Chondrocyte (in vitro differentiated cells): ENCODE measurements at places on chromosomes 7 and 10. TPM values are rescaled to one million over a fixed set of nuclear protein-coding genes. Genes with fewer than 3 reads are reported as not detected.
A peak's percentile ranks its signal among the peaks of the same experiment; 100 is the strongest.

DNA sequence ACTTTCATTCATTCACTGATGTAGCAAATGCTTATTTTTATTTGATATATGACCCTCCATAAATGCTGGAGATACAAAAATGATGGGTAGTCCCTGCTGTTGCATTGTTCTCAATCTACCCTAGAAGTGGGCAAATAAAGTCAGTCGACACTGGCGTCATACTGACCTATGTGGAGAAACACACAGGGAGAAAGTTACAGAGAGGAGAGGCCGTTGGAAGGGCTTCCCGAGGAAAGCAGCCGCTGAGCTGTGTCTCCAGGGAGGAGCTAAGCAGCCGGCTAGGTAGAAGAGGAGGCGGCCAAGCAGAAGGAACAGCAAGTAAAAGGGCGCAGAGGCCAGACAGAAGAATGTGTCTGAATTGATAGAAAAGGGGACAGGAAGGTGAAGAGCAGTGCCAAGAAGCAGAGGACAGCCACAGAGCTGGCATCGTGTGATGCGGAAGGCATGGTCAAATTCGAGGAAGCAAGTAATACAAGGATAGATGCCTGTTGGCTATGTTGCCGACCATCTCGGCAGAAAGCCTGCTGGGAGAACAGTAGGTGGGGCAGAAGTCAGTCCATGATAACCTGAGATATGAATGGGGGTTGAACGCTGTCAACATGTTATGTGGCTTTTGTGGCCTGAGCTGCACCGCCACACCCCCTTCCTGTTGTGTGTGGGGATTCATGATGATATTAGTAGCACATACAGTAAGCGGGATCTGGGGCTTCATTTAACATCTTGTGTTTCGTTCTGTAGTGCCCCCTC lies 25.9 kb downstream of the ST8SIA6 start:
- H3K4me1 ChIP-seq: peaks cover 10% of the 10 kb centered on the region
- DNase-seq: no peak
- H3K36me3 ChIP-seq: no peaks in the 10 kb centered on the region
- H3K27ac ChIP-seq: no peak overlapping the region
- peaks cover 9% of the 10 kb centered on the region for H3K27me3 ChIP-seq

- H3K4me1 ChIP-seq: peaks cover 50% of the 10 kb centered on the region
- no peaks in the 10 kb centered on the region for H3K27me3 ChIP-seq
- no peak for DNase-seq
- H3K27ac ChIP-seq: peak overlapping the region; percentile 79
- H3K36me3 ChIP-seq: peaks cover 40% of the 10 kb centered on the region
- H3K4me3 ChIP-seq: no peak overlapping the region
Measured at GRCh38 chr10:91433620-91434019, 23.5 kb downstream of the HECTD2 start.

DNA sequence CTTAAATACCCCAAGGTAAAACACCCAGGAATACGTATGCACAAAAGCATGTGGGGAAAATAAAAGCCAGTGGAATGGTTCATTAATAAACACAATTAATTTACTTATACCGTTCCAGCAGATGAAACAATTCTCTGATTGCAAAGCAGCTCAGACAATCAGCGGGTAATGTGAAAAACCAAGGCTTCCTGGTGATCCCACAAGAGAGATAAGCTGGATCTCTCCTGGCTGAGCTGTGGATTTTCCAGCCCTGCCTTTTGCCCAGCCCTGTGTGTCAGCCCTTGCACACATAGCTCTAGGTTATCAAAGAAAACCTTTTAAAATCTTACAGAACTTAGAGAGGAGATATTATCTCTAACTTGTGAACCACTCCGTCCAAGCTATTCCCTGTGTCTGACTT lies 1010.7 kb upstream of the AUTS2 start:
- no peak for DNase-seq
- peaks cover 2% of the 10 kb centered on the region for H3K27me3 ChIP-seq
- no peaks in the 10 kb centered on the region for H3K36me3 ChIP-seq

DNA sequence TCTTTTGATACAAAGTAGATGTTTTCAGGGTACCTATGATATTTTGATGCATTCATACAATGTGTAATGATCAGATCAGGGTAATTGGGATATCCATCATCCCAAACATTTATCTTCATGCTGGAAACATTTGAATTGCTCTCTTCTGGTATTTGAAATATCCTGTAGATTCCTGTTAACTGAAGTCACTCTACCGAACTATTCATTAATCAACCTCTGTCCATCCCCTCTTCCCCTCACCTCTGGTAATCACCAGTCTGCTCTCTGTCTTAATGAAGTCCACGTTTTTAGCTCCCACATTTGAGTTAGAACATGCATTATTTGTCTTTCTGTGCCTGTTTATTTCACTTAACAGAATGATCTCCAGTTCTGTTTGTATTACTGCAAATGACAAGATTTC lies 11.3 kb downstream of the MTG1 start:
- peaks cover 18% of the 10 kb centered on the region for H3K4me1 ChIP-seq
- H3K4me3 ChIP-seq: no peak overlapping the region
- no peak overlapping the region for H3K27ac ChIP-seq
- no peaks in the 10 kb centered on the region for H3K27me3 ChIP-seq
- H3K36me3 ChIP-seq: peaks cover 49% of the 10 kb centered on the region
- DNase-seq: no peak

- H3K27ac ChIP-seq: no peak overlapping the region
- H3K4me1 ChIP-seq: peaks cover 7% of the 10 kb centered on the region
- H3K4me3 ChIP-seq: no peak overlapping the region
- no peaks in the 10 kb centered on the region for H3K27me3 ChIP-seq
- DNase-seq: no peak
- peaks cover 26% of the 10 kb centered on the region for H3K36me3 ChIP-seq
Measured at GRCh38 chr10:63595072-63595471, 73.9 kb downstream of the REEP3 start.

- DNase-seq: no peak
- peak overlapping the region; percentile 38 for H3K27ac ChIP-seq
- peaks cover 20% of the 10 kb centered on the region for H3K4me1 ChIP-seq
- no peak overlapping the region for H3K4me3 ChIP-seq
- H3K27me3 ChIP-seq: no peaks in the 10 kb centered on the region
- no peaks in the 10 kb centered on the region for H3K36me3 ChIP-seq
Measured at GRCh38 chr7:20219446-20220292, 2.5 kb upstream of the MACC1 start.

- peaks cover 12% of the 10 kb centered on the region for H3K4me1 ChIP-seq
- DNase-seq: no peak
- H3K27ac ChIP-seq: peak overlapping the region; percentile 15
- no peaks in the 10 kb centered on the region for H3K27me3 ChIP-seq
Measured at GRCh38 chr10:17548162-17548561, 69.0 kb downstream of the HACD1 start.

COL17A1 gene
- not detected in 3 replicates for total RNA-seq

PTPN12 gene
- 68.2 to 72.0 TPM (median 69.3 TPM) in 3 replicates for total RNA-seq
